ENCODE measurements at places on chromosomes 7 and 10.

GRCh38 chr7:264541-265191, 25.3 kb upstream of the FOXL3 start:
- no peak for DNase-seq

DNA sequence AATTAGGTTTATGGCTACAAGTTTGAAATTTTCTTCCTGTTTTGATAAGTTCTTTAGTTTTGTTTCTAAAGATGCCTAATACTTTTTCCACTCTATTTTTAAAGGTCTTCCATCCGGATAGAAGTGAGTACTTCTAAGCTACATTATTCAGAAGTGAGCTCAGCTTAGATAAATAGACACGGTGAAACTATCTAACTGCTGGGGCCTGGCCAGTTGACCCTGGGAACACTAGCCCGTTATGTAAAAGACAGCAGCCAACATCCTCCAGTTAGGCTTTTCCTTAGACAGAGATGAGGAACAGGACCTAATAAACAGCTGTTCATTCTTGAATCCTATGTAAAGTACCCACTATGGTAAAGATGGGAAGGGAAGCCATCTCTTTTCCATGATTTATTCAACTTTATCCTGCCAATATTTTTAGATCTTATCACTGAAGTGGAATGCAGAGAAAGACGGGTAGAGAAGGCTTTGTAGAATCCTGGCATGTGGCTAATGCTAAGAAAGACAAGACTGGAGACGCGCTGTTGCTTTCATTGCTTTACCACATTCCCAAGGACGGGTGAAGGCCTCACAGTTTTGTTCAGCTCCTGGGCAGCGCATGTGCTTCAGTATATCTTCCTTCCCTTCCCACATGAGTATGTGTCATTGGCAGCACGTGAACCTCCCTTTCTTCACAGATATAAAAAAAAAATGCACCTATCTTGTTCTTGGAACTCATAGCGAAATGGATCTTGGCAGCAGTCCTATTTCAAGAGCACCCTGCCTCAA, 340.0 kb upstream of the MEOX2 start:
- no peak for DNase-seq

DNA sequence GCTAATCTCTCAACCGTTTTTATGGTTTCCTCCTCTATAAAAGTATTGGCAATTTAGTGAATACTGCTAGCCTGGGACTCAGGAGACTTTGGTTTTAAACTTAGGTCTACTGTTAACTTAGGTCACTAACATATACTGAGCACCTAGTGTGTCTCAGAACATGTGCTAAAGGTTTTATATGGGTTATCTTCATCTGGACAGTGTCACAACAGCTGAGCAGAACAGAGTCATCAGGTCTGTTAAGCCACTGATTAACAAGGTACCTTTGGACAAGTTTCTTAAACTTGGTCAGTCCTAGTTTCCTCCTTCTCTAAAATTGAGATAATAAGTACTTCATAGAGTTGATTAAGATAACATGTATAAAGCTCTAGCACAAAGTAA, 30.6 kb downstream of the NET1 start:
- DNase-seq: no peak

DNA sequence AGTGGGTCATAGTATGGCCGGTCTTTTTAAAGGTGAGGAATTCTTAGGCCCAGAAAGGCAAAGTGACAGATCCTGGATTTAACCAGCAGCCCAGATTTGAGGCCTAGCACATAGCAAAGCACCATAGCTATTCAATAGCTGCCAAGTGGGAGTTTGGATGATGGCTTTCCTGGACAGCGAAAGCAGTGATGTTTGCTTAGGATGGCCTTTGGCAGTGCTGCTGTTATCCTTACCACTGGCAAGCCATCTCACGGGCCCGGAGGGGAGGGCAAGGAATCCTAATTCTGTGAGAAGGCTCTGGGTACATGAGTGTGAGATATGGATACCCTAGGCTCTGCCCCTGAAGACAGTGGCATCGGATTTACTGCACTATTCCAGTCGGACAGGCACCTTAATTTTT, 50.4 kb downstream of the TCF7L2 start:
- DNase-seq: no peak

GRCh38 chr7:13904689-13905088, 84.8 kb downstream of the ETV1 start:
- no peak for DNase-seq

DNA sequence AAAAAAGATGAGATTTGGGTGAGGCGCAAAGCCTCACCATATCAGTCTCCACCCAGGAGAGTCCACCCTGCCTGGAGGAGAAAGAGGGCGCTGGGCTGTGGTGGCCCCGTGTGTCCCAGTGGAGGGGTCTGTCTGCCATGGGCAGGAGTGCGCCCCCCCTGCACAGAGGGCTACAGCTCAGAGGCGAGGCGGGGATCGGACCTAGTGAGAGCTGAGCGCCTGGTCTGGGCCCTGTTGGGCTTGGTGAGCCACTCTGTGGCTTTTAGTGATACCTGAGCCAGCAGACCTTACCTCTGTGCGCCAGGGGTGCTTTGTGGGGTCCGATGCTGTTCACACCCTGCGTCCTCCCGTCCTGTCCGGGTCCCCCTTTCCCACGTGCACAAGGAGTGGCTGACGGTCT, 25.9 kb upstream of the GNA12 start:
- DNase-seq: no peak

DNA sequence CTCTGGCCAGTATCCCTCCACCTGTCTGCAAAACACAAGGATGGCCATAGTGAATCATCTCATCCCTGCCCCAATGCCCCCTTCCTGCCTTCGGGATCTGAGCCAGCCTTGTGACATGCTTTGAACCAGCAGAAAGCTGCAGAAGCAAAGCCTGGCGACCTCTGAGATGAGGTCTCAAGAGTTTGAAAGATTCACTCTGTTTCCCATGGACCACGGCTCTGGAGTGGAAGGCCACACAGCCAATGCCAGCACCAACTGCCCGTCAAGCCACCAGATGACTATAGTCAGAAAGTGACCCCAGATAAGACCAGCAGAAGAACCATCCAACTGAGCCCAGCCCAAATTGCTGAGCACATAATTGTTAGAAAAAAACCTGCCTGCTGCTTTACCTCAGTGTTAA, 193.9 kb upstream of the PPP2R2D start:
- DNase-seq: no peak

DNA sequence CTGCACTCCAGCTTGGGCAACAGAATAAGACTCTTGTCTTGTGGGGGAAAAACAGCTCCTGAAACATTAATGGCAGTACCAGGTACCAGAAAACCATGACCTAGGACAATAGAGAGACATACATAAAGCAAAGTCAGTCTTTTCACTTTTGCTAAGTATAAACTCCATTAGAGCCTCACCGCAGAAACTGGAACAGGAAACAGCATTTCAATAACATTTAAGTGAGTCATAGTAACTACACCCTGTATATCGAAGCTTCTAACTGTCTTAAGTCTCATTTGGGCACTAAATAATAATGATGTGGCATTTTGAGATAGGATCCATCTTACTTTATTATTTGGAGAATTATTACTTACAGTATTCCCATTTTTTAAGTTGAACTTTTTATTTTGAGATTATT, 517.8 kb upstream of the CELF2 start:
- no peak for DNase-seq

DNA sequence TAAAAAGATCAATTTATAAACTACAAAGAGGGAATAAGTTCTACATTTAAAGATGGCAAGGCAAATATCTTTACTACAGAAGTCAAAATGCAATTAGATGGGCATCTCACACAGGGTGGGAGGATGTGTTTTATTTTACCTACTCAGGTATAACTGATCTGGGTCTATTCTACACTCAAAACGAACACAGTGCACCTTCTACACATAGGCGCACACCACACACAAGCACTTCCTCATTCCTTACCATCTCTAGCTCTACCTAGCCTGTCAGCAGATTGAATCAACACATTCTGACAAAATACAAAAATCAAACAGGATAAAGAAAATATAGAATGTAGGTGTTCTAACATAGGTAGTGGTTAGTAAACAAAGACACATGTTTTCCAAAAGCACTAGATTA, 64.8 kb downstream of the SGCE start:
- no peak for DNase-seq

- peak; percentile 29 for DNase-seq
Measured at GRCh38 chr7:44650772-44651171, 44.3 kb downstream of the OGDH start.

DNA sequence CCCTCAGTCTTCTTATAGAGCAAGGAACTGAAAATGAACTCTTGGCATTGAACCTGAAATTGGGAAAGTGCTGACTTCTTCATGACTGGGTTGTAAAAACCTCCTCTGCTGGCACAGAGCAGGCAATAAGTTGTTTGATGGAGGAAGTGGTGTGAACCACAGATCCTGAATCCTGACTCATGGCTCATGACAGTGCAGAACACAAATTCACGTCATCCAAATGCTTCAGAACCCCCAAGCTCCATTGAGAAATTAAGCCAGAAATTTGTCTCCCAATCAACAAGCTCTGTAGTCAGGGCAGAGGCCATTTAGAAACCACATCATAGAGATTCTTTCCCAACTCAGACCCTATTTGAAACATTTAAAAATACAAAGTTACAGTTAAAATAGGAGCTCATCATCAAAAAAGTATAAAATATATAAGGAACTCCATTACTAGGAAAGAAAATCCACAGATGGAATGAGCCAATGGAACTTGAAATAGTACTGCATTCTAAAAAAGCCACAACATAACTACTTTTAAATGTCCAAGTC, 10.3 kb upstream of the STK17A start:
- no peak for DNase-seq

DNA sequence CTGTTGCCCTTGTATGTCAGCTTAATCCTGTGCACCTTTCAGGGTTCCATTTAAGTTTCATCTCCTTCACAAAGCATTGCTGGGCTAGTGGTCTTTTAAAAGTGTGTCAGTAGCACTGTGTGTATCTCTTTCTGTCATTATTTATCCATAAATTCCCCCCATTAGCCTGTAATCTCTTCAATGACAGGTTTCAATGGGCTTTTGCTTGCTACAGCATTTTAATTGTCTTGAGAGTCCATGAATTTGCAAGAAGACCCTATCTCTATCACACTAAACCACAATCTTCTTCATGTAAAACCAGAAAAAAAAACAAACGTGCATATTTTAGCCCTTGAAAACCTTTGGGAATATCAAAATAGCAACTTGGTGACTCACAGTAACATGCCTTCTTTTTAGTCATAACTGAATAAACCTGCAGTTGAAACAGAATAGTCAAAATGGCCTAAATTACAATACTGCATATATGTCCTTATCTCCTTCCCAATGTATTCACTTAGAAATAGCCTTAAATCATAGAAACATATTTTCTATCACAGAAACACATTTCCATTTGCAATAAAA, 118.6 kb downstream of the PON1 start:
- DNase-seq: no peak

- no peak for DNase-seq
Measured at GRCh38 chr7:108589199-108589598, 19.5 kb downstream of the DNAJB9 start.

GRCh38 chr7:16353226-16353625, 68.1 kb downstream of the CRPPA start:
- no peak for DNase-seq

GRCh38 chr10:78215645-78216044, 182.0 kb downstream of the RPS24 start:
- peak; percentile 16 for DNase-seq

DNA sequence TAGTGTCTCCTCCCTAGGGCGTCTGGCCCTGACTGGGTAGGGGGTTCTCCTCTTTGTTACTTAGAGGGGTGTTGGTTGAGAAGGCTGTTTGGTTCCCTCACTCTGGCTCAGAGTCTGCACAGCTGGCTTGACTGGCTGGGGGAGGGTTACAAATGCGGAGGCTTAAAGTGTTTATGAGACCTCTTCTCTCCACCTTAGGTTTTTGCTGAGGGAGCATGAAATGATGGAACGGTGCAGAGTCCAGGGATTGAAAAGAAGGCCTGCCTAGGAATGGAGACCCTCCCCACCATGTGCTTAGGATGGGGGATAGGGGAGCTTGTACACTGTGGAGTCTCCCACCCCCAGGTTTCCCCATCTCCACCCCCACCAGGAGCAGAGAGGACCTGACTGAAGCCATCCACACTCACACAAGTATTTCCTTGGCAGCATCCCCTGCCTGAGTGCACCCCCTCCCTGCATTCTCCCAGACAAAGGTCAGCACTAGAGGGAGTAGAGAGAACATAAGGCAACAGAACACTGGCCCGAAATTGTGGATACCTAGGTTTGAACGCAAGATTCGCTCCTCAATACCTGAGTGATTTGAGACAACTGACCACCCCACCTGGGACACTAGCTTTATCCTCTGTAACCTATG, 1.7 kb upstream of the LDB1 start:
- peak; percentile 62 for DNase-seq

- no peak for DNase-seq
Measured at GRCh38 chr7:149772956-149773434, 393 bp downstream of the ZNF467 start.

- DNase-seq: no peak
Measured at GRCh38 chr7:12648704-12649261, 38.6 kb upstream of the ARL4A start.

- DNase-seq: no peak
Measured at GRCh38 chr7:150363872-150364271, 4.8 kb upstream of the REPIN1 start.

- peak; percentile 9 for DNase-seq
Measured at GRCh38 chr7:54833001-54833467, 74.0 kb upstream of the SEC61G start.

DNA sequence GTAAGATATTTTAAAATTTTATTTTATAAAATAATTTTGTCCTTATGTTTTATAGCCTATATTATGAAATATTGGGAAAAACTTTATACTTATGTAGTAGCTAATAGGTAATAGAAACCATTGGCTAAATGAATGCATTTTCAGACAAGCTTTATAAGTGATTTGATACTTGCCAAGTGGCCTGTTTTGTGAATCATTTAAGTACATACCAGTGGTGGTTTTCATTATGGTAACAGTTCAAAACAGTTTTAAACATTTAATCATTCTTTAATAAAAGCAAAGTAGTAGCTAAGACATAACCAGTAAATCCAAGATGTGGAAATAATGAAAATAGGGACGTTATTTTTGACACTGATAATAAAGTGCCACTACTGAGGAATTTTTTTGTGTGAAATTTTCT, 182.2 kb downstream of the PHF14 start:
- DNase-seq: no peak

DNA sequence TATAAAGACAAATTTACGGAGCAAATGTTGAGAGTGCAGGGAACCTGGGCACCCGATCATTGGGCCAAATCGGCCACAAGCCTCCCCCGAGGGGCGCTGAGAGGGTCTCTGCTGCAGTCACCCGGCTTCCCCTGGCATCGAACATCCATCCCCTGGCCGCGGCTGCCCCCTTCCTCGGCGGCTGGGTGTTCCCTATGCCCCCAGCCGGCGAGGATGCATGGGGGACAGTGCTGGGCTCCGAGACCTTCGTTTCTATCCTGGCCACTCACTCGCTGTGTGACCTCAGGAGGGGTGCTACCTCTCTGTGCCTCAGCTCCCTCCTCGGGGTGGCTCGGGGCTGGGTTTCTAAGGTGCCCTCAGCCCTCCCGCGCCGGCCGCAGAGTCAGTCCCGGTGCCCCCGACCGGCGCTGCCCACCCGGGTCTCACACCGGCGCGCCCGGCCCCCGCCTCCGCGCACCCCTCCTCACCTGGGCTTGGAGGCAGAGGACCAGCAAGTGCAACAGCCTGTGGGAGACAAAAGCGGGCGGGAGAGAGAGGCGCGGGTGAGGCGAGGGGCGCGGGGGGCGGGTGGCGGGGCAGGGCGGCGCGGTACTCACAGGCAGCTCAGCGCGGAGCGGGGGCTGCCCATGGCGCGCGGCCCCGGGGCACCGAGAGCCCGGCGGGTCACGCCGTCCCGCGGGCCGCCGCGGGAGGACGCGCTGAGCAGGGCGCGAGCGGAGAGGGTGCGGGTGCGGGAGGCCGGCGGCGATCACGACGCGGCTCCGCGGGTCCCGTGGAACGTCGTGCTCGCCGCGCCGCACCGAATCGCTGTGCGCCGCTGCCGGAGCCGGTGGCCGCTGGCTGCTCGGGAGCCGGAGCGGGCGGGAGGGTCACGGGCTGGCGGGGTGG, at the start of gene FGF8:
Gene FGF8 (minus strand): TSS at position 842 of the 888 bp plus-strand sequence. CDS start 214 bp downstream, at position 628.
- no peak for DNase-seq
